ENCODE measurements at places on chromosomes 7 and 10.

DNA sequence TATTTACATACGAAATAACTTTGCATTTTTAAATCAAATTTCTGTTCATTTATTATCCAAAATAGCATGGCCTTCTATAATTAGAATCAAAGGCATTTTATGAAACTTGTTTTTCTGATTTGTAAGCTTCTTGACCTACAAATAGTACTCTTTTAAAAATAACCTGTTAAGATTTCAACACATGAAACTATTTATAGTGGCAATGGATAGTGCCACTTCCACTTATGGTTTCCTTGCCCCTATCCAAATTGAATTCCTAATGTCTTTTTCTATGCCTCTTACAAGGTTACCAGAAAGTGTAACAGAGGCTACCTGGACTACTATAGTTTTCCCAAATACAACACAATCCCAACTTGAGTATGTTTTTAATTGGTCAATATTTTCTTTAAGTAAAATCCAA, 263.5 kb downstream of the SEMA3D start:
- DNase-seq = no peak

DNA sequence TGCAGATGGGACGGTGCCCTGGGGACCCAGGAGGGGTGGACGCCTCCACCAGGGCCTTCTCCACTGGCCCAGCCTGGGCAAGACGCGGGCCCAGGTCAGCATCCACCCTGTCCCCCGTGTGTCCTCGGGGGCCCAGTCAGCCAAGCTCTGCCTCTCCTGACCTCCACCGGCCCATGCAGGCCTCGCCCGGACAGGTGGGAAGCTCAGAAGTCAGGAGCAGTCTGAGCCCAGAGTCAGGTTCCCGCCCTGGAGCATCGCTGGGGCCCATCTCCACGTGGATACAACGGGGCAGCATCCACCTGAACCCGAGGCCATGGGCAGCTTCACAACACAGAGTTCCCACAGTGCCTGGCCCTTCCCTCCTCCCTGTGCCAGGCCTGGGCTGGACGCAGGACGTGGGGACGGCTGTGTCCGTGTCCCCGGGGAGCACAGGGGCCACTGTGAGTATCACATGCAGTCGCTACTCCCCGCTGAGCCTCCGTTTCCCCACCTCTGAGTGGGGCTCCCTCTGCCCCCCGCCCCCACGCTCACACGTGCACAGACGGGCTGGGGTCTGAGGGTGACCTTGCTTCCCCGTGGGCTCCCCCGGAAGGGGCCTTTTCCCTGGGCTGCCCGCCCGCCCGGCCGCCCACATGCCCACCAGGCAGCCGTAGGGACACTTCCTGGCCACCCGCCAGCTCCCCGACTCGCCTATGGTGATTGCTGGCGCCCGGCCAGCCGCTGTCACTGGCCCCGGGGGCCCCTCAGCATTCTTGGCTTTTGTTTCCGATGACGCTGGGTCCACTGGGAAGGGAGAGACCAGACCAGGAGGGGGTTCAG, 64.3 kb downstream of the PDGFA start:
- DNase-seq = no peak

DNA sequence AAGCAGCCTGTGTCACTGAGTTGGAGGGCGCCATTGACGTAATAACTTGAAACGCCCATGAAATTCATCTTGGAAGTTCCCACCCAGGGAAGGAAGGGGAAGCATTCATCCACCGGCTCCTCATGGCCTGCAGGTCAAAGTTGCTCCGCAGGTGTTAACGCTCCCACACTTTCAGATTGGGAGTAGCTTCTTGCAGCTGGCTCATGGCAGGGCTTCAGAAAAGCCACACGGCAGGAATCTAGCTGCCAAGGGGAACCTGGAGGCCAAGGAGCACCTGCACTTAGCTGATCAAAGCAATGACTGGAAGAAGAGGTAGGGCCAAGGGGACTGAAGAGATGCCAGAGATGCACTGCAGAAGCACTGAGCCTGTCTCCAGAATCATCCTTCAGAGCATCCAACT, 203.2 kb downstream of the ARHGAP12 start:
- DNase-seq = no peak

GRCh38 chr10:31393844-31394243, 74.8 kb downstream of the ZEB1 start:
- no peak for DNase-seq

DNA sequence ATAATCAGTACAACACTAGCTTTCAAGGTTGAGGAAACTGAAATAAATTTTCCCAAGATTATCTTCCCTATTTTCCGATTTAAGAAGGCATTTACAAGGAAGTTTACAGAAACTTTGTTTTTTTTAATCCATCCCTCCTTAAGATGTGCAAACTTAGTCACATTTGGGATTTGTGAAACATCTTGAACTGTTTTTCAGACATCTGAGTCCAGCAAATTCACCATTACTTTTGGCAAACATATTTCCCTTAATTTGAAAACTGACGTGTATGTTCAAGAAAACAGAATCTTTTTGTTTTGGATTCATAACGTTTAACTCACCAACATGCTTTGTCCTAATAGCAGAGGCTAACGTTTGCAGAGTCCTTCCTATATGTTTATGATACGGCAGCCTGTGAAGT, 19.5 kb downstream of the GLI3 start:
- DNase-seq = no peak

GRCh38 chr7:4266270-4267040, 415.6 kb upstream of the FOXK1 start:
- DNase-seq = no peak

DNA sequence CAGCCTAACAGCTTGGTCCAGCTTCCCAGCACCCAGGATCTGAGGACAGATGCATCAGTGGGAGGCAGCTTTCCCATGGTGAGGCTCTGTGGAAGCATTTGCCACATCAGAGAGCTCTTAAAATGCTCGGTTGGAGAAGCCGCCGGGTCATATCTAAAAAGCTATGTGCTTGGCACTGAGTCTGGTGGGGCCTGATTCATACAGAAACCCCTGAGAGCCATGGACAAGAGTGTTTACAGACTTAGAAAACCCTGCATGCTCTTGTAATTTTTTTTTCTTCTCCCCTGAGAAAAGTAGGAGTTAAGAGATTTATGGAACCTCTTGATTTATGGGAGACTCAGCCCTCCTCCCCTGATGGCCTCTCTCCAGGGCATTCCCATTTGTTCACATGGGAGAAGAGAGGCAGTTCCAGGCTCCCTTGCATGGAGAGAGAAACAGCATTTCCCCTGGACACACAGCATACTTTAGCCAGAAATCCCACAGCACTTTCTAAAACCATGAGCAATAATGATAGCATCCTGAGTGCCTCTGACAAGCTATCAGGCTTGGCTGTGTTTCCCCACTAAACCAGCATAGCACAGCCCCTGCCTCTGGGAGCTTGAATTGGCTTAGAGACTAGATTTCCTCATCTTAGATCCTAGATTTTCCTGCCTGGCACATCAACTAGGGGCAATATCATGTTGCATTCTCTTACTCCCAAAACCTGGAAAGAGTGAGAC, 322.1 kb upstream of the AUTS2 start:
- no peak for DNase-seq

- DNase-seq = no peak
Measured at GRCh38 chr7:137900137-137900536, 53.4 kb upstream of the DGKI start.

- peak; percentile 60 for DNase-seq
Measured at GRCh38 chr7:42940985-42941847, 9.0 kb downstream of the MRPL32 start.

DNA sequence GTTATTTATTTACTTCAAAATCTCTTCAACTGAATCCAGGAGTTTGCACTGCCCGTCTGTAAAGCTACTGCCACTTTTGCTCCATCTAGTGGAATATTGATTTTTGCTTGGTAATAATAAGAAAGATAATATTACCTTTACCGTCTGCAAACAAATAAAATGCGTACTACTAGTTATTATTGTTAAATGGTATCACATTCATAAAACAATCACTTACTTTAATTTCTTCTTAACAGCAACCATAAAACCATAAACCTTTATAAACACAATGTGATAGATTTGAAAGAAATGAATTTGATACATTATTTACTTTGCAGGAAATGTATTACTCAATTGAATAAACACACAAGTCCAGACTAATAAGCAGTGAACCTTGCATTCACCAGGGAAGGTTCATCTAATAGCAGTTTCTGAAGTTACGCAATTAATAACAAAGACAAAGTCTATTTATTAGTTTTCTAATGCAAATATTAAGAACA, 6.4 kb downstream of the AGMO start:
- no peak for DNase-seq

DNA sequence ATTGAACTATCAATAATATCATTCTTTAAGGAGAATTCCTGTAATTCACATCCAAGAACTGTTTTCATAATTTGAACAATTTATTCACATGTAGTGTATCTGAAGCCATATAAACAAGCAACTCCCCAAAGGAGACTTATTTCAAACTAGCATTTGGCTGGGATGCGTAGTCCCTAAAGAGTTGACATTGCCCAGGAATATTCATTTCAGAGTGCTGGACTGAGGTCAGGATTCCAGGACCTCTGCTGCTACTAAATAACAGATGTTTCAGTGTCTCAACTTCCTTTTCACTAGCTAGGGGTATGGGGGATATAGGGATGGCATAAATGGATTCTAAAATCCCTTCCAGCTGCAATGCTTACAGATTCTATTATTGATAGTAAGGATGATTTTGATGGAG, 177.0 kb downstream of the TSPAN12 start:
- DNase-seq = no peak

DNA sequence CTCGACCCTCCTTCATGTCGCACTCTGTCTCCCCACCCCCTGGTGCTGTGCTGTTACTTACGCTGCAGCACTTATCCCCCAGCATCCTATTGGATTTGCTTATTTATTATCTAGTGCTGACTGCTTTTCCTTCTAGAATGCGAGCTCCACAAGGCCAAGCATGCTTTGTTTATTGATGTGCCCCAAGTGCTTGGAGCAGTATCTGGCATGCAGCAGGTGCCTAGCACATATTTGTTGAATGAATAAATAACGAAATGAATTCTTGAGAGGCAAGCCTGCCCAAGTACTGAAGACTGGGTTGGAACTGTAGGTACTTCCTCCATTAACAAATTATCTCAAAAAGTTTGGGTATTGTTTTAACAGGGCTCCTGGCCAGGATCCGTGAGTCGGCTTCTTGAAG, 24.8 kb upstream of the ZNF32 start:
- no peak for DNase-seq

DNA sequence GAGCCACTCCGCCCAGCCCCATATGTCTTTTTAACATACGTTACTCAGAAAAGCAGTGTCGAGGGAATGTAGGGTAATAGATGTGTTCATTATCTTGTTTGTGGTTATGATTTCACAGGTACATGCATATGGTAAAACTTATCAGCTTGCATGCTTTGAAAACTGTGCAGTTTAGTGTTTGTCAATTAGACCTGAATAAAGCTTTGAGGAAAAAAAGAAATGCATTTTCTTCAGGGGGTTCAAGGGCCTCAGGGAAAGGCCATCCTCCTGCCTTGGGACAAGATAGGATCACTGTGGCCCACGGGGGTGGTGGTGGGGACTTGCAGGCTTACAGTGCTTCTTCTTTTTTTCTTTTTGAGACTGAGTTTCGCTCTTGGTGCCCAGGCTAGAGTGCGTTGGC, 16.0 kb upstream of the C10orf95 start:
- no peak for DNase-seq

- DNase-seq = no peak
Measured at GRCh38 chr7:47298636-47299035, 283.3 kb downstream of the TNS3 start.

- no peak for DNase-seq
Measured at GRCh38 chr7:91302794-91303193, 38.6 kb downstream of the FZD1 start.

GRCh38 chr10:102291221-102291905, 46.0 kb downstream of the GBF1 start:
- no peak for DNase-seq

DNA sequence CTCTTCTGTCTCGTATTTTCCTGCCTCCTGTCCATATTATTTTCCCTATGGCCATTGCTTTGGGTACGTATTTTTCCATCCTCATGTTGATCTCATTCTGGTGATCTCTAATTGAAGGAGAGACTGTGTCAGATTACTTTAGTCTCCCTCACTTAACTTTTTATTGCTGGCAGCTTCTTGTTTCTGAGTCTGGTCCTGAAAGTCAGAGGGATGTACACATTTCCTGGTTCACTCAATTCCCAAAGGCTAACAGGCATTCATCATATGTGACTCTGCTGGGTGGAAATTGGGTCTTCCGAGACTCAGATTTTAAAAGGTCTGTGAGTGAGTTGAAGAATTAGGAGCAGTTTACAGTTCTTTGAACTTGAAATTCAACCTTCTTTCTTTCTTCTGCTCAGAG, 10.9 kb downstream of the UMAD1 start:
- DNase-seq = no peak

DNA sequence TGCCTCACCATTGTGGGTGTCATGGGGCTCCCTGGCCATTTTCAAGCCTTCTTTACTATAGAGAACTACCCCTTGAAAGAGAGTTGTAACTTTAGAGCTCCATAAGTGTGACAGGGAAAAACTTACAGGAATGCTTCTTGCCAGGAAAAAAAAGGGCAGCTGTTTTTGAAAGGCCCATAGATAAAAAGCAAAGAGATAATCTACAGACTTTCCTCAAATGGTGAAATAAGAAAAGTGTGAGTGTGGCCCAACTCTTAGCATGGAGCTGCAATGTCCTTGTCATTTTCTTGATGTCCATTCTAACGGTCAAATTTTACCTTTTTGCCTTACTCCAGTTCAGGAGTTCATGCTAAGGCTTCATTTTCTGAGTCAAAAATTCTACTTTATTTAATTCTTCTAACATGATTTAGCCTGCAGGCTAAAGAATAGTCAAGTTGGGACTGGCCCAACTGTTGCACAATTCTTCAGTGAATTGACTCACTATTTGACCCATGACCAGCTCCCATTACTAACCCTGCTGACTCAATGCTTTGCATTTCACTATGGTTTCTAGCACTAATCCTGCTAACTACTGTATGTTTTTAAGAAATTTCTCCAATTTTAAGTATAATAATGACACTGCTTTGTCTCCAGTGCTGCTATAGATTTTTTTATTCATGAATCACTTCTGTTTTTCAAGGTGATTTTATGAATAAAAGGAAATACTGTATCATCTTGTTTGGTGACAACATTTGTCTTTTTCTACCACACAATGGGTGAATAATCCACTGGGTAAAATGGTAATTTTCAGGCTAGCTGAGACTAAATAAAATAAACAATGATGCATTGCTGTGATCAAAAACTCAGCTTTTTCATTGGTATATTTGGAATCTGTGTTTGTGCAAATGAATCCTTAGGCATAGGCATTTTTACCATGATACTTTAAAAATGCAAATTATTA, 41.4 kb upstream of the SGCE start:
- DNase-seq = peak; percentile 49

GRCh38 chr10:78292250-78292981, 258.8 kb downstream of the RPS24 start:
- DNase-seq = no peak

DNA sequence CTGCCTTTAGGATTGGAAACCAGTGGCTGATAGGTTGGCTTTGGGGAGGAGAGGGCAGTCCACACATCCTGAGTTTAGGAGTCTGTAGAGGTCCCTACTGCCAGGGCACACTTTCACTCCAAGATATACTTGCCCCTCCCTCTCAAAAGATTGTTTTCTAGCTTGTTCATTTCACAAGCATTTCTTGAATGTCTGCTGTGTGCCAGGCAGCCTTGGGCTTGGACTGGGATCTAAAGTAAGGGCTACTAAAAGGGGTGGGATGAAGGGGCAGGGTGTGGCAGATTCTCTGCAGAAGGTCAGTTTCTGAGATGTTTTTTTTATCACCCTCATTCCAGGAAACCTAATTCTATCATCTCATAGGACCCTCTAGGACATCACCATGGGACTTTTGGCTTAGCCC, 272.4 kb downstream of the SKAP2 start:
- DNase-seq = no peak

Data from inflammatory macrophage treated with lipopolysaccharide for 1 hour (primary cell).